ENCODE measurements at places on chromosomes 2 and 18.

GRCh38 chr2:57973621-57974186, 72.9 kb upstream of the VRK2 start:
- no peak overlapping the region for H3K4me3 ChIP-seq
- H3K36me3 ChIP-seq: no peaks in the 10 kb centered on the region
- no peak overlapping the region for H3K27ac ChIP-seq

DNA sequence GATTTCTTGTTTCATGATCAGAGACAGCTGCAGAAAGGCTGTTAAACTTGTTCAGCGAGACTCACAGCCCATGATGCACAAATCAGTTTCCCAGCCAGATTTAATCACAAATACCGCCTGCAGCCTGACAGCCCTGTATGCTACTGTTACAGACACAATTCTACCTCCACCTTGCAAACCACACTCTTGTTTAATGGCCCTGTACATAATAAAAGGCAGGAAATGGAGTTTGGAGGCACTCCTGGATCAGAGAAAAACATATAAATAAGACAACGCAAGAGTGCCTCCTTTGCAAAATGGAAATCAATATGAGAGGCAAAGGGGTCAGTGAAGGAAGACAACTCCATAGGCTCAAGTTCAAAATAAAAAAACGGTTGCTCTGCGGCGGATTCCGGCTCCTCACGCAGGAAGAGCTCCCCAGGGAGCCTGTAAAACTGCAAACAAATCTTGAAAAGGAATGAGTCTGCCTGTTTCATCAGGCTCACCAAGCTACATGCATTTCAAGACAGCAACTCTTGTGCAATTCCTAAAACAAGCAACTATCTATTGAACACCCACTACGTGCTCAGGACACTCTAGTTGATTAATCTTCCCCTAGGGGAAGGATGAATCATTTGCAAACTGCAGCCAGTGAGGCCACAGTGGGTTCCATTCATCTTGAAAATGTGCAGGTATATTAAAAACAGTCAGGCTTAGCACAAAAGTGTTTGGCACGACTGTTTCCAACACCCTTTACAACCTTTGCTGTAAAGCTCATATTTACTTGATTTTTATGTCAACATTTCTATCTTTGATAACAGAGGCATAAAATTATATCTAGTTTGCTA, 37.5 kb downstream of the TBC1D8 start:
- H3K4me3 ChIP-seq: no peak overlapping the region
- H3K36me3 ChIP-seq: no peaks in the 10 kb centered on the region
- peak overlapping the region; percentile 95 for H3K27ac ChIP-seq
- no peaks in the 10 kb centered on the region for H3K27me3 ChIP-seq

GRCh38 chr18:55420665-55421307, 167.2 kb downstream of the TCF4 start:
- no peak for DNase-seq
- H3K27ac ChIP-seq: no peak overlapping the region
- no peaks in the 10 kb centered on the region for H3K36me3 ChIP-seq
- no peaks in the 10 kb centered on the region for H3K27me3 ChIP-seq

- H3K36me3 ChIP-seq: no peaks in the 10 kb centered on the region
- H3K27me3 ChIP-seq: no peaks in the 10 kb centered on the region
- no peak overlapping the region for H3K4me3 ChIP-seq
- H3K4me1 ChIP-seq: peaks cover 18% of the 10 kb centered on the region
- no peak for DNase-seq
- no peak overlapping the region for H3K27ac ChIP-seq
Observed at GRCh38 chr2:47357483-47357882, 45.5 kb upstream of the MSH2 start.

DNA sequence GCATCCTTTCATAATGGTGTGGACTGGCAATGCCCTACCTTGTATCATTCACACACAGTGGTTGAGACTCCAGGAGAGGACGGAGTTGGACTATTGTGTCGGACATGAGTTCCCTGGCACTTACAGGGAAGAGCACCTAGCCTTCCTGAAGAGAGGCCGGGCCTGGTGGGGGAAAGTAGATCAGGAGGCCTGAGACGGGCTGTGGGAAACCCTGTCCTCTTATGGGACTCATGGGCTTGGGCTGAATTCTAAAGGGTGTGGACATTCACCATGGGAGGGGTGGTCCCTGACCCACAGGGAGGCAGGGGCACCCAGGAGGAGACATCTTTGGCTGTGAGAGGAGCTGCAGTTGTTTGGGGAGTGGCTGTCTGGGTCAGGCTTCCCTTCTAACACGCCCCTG, 286.5 kb downstream of the PHLPP1 start:
- no peaks in the 10 kb centered on the region for H3K36me3 ChIP-seq
- H3K27me3 ChIP-seq: no peaks in the 10 kb centered on the region
- no peak overlapping the region for H3K4me3 ChIP-seq
- H3K4me1 ChIP-seq: no peaks in the 10 kb centered on the region
- no peak overlapping the region for H3K27ac ChIP-seq
- DNase-seq: no peak

GRCh38 chr18:58697146-58697545, 25.9 kb downstream of the MALT1 start:
- no peak for DNase-seq
- peaks cover 32% of the 10 kb centered on the region for H3K36me3 ChIP-seq
- no peaks in the 10 kb centered on the region for H3K27me3 ChIP-seq

DNA sequence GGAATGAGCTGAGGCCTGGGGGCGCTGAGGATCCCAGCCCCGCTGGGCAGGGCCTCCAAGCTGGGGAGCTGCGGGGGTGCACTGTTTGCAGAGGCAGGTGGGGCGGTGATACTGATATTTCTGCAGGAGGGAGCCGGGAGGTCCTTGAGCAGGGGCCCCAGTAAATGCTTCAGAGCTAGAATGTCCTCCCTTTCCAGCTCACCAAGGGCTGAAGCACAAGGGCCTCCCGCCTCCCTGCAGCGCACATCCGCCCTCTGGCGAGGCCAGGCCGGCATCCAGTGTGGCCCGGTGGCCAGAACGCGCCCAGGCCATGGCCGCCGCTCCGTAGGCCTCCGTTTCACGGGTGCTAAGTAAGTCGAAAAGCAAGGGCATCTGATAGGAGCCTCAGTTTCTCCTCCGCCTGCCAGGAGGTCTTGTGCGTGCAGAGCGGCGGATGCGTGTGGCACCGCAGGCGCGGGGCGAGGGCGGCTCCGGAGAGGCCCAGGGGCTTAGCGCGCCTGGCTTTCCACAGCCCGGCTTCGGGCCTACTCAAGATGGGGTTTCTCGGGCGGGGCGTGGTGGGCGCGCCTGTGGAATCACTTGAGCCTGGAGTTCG, 29.5 kb upstream of the CHMP1B start:
- H3K27ac ChIP-seq: no peak overlapping the region
- H3K4me3 ChIP-seq: no peak overlapping the region
- no peaks in the 10 kb centered on the region for H3K4me1 ChIP-seq
- no peak for DNase-seq
- no peaks in the 10 kb centered on the region for H3K36me3 ChIP-seq
- no peaks in the 10 kb centered on the region for H3K27me3 ChIP-seq

Measured in RWPE2 (cell line).